ENCODE measurements at places on chromosomes 4 and X. TPM values are rescaled to one million over a fixed set of nuclear protein-coding genes. Genes with fewer than 3 reads are reported as not detected.
A peak's percentile ranks its signal among the peaks of the same experiment; 100 is the strongest.

GRCh38 chr4:169050881-169051760 lies 41.1 kb upstream of the CBR4 start:
- peak; percentile 58 for DNase-seq

- DNase-seq, result no peak
Observed at GRCh38 chr4:127212701-127213100, 420.1 kb upstream of the INTU start.

- DNase-seq, result no peak
Observed at GRCh38 chr4:183264614-183265013, 55.5 kb downstream of the CLDN22 start.

DNA sequence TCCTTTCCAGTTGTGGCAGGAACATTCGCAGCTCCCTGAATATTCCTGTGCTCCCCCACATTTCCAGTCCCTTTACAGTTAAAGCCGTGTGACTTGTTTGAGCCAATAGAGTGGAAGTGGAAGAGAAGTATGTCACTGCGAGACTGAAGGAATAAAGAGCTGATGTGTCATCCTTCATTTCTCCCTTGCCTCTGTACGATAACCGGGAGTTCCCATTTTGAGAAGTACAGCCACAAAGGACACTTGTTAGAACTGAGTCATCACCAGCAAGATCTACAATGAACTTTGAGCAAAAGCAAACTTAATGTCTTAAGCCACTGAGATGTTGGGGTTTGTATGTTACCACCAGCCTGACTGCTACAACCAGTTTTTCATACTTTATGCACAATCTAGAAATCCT lies 92.3 kb downstream of the SPRY1 start:
- no peak for DNase-seq

GRCh38 chr4:40140196-40140595 lies 56.6 kb upstream of the RHOH start:
- no peak for DNase-seq

GRCh38 chr4:128385683-128386304 lies 98.2 kb upstream of the PGRMC2 start:
- no peak for DNase-seq

DNA sequence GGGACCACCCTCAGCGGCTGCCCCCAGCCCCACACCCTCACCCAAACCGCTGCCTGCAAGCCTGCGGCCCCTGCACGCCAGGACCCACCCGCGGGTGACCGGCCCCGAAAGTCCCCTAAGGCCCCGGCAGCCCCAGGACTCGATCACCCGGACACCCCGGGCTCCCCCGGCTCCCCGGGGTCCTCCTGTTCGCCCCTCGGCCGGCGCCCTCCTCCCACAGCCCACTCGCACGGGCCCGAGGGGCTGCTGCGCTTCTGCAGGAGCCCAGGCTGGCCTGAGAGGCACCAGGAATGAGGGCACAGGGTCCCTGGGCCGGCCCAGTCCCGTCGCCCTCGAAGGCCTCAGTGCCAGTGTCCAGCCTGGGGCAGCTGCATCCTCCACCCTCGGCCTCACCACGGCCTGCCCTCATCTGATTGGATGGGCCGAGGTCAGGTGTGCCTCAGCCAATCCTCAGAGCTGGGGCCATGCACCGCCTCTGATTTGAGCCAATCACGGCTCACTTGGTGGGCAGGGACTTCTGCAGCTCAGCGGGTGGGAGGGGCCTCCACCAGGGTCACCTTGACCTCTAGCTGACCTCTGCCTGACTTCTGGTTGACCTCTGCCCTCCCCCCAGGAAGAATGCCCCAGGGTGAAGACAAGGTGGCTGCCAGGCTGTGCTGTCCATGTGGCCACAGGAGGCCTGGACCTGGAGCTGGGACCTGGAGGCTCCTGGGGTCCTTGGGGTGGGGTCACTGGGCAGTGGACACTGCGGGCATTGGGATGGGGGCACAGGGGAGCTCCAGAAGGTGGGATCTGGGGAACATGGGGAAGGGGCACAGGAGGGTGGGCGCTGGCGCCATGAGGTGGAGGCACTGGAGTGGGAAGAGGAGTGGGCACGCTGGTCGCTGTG lies 97.6 kb upstream of the NKX1-1 start:
- peak; percentile 50 for DNase-seq

GRCh38 chr4:8756816-8757215 lies 114.8 kb downstream of the HMX1 start:
- DNase-seq, result no peak

- DNase-seq, result peak; percentile 50
Observed at GRCh38 chr4:14841801-14842768, 160.2 kb upstream of the CPEB2 start.

DNA sequence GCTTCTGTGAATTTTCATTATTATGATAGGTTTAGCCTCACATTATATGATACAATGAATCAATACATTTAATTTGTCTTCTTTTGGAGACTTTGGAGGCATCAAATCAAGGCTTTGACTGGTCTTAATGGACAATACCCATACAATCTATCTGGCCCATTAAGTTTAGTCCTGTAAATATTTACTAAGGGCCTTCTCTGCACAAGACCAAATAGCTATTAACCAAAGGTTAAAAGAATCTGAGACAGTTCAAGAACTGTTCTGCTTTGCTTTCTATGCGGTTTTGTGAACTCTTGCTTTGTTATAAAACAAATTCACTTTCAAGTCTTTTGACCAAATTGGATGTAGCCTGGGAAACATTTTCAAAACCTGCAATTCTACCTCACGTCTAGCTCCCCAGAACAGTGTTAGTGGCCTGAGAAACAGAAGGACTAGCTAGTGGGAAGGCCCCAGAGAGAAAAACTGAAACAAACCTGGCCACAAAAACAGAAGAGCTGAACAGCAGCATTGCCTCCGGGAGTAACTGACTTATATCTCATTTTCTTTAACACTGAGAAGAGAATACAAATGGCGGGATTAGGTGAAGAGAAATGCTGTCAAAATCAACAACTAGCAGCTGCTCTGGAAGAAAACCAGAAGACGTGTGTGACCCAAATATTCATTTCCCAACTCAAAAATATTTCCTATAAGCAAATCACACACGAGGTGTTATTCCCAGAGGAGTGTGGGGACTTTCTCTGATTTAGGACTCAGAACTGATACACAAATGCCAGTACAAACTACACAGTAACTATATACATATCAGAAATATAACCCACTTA lies 548 bp downstream of the TLR1 start:
- no peak for DNase-seq

- peak; percentile 63 for DNase-seq
Observed at GRCh38 chr4:185573651-185574199, 38.4 kb upstream of the PDLIM3 start.

GRCh38 chr4:102416765-102417164 lies 71.5 kb upstream of the SLC39A8 start:
- no peak for DNase-seq

DNA sequence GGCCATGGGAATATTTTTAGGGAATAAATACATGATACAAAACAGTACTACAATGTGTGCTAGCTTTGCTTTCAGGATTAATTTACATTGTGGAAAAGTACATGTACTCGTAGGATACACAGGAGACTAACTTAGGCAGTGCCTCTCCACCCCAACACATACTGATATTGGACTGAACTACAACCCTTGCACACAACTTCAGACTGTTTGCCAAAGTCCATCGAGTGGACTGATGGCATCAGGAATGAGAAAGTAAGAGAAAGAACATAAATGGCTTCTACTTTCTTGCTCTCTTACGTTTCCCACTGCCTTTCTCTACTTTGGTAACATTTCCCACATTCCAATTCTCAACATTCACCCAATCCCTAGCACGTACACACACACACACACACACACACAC lies 130.1 kb downstream of the RNF150 start:
- no peak for DNase-seq

The CLGN gene
- total RNA-seq, result 106 TPM

The ABHD18 gene
- 10.2 TPM for total RNA-seq

The HERC5 gene
- total RNA-seq, result 4.1 TPM

All from right cardiac atrium (tissue), 5 donors.